ENCODE measurements at places on chromosomes 7 and 10.

- DNase-seq, result no peak
These were observed 28.9 kb upstream of the PRKAG2 start for GRCh38 chr7:151905766-151906165.

- no peak for DNase-seq
These were observed 29.6 kb downstream of the C10orf71 start for GRCh38 chr10:49328401-49329145.

DNA sequence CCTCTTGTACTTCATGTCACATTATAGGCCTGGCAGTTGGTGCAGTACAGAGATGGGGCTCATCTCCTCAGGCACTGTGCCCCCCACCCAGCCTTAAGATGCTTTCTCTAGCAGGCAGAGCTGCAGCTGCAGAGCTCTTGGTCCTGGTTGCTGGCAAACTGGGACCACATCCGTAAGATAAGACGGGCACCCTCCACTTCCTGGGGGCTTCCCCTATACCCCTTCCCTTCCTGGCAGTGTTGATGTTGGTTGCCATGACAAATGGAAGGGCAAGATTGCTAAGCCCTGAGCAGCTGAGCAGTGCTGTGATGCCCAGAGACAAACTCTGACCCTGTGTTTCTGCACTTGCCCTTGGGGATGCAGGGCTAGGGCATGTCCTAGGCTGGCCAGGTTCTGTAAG is 103.4 kb upstream of the ANLN start:
- peak; percentile 32 for DNase-seq

DNA sequence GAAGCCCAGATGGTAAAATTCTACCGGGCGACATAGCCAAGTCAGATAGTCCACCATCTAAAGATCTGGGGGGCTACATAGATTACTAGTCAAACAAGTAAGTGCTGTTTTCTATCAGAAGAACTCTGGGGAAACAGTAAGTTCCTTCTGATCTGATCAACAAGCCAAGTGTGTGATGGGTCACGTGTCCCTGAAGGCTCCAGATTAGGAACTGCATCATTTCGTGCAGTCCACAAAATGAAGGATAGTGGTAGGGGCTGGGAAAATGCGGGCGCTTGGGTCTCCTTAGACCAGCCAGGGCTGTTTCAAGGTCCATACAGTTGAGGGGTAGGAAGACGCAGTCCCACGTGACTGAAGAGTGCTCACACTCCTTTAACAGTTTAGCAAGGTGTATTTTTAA is 1.8 kb upstream of the CHN2 start:
- DNase-seq, result no peak

DNA sequence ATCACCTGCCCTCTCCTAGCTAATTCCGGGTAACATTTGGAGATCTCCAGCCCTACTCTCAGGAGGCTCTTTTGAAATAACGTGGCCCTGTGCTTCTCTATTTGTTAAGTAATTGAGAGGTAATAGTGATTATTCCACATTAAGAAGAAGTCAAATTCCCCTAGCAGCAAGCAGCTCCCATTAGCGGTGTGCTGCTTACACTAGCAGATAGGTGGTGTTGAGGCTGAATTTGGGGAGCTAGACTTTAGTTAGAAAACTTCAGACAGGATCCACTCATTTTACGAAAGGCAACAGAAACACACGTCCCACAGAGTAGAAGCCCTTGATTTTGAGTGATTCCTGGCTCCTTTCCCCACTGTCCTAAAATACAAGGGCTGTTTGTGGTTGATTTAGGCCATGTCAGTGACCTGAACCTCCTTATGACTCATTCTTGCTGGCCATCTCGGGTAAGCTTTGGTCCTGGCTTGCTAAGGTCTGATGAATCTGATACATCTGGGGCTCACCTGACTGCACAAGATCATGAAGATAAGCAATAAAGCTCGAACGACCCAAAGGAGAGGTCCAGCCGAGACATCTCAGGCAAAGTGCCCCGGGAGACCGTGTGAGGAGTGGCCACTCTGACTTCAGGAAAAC is 77.2 kb downstream of the FAM204A start:
- no peak for DNase-seq

DNA sequence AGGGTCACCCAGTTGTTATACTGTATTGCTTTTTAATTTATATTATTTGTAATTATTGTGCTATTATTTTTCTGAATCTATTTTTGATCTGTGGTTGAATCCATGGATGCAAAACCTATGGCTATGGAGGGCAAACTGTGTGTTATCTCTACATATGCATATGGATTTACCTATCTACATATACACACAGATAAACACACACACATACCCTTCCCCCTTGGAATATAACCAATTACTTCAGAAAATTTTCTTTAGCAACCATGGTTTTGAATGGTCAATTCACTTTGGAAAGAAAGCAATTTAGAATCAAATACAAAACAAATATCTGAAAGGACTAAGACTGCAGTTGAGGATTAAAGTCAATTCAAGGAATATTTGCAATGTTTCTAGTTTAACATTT is 39.1 kb downstream of the MTPN start:
- DNase-seq, result no peak

DNA sequence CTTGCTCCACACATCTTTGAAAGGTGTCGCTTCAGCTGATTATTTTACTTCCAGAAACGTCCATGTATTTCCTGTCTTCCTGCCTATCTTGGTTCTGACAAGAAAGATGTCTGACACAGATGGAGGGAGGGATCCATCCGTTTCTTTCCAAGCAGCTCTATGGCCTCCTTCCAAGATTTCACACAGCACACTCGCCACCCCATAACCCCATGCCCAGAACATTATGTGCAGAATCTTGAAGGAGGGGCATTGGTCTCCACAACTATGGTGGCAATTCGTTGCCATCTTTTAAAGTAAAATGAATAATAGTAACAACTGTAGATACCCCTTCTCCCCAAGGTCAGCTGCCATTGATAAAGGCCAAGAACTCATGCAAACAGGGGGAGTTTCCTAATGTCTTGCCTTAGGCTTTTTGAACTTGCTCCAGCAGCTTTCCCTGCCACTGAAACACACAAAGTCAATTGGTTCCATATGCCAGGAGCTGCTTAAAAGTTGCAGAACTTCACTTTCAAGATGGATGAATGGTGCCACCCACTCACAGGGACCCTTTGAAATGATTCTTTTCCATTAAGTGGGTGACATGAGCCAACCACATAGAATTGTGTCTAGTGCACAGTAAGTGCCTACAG is 60.0 kb downstream of the VSTM4 start:
- no peak for DNase-seq

- no peak for DNase-seq
These were observed 68.9 kb upstream of the AQP1 start for GRCh38 chr7:30842542-30843451.

GRCh38 chr10:118853916-118854315 is 99.1 kb upstream of the CACUL1 start:
- no peak for DNase-seq

- no peak for DNase-seq
These were observed 16.7 kb upstream of the ABCC2 start for GRCh38 chr10:99765672-99766301.

DNA sequence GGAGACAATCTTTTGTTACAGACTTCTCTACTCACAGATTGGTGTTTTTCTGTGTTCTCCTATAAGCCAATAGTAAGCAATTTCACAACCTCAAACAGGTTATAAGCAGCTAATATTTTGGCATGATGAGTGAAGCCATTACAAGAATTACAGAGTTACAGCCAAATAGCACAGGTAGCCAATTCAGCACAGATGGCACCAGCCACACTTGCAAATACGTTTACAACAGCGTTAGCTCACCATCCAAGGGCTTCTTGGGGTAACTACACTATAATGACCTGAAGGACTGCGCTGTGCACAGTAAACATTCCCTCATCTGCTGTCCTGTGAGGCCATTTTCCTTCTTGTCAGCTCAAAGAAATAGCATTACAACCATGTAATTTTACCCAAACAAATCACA is 428.6 kb downstream of the TCERG1L start:
- DNase-seq, result no peak

DNA sequence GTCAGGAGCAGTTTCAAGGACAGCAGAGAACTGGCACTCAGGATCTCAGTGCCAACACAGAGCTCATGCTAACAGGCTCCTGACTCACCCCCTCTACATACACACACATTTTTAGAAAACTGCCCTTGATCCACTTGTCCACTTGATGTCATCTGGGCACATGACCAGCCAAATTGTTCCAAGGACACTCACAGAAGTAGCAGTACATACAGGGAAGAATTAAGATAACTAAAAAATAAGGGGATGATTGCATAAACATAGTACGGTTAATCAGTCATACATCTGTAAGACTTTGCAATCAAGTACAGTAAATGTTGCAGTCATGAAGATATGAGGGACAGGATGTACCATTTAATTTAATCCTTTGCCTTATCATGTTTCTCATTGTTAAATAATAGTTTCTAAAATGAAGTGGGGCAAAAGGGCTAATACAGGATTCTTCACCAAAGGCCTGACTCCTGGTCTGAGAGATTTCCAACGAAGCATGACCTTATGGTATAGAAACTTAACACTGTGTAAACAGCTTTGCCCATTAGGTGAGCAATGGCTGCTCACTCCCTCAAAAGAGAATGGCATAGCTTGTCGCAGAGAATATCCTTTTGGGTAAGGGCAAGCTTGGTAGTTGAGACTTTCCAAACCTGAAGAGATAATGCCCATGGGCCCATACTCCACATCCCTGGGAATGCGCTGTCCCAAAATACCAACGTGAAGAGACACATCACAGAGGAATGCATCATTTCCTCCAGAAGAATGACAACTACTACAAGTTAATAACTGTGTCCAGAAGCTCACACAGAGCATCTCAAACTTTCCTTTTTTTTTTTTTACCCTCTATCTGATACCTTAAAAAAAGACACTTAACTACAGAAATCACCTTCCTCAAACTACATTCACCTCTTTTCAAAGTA is 94.1 kb downstream of the ARMH3 start:
- no peak for DNase-seq

DNA sequence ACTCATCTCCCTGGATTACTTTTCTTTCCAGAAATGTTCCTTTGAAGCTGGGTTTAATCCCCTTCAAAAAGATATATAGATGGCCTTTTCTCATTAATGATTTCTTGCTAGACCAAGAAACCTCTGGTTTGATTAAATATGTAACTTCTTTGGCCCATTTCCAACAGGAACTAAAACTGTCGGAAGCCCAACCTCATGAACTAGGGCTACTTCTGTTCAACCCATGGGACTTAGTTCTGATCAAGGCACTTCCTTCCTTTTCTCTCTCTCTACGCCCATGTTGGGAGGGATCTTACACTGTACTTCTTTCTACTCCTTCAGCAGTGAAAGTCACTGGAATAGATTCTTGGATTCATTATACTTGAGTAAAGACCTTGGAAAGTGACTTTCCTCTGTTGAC is 83.6 kb downstream of the TMEM106B start:
- no peak for DNase-seq

DNA sequence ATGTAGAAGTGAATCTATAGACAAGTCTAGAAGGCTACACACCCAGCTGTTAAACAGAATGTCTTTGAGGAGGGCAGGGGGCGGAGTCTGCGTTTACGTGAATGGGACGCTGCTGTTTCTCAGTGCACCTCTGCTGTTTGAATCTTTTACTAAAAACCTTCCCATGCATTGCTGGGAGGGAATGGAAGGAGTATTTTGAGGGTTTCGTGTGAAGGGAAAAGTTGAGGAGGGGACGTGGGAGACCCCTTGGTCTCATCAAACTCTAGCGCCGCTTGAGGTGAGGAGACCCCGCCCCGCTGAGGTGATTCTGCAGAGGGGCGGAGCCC is 492 bp upstream of the VCL start:
- DNase-seq, result peak; percentile 40

DNA sequence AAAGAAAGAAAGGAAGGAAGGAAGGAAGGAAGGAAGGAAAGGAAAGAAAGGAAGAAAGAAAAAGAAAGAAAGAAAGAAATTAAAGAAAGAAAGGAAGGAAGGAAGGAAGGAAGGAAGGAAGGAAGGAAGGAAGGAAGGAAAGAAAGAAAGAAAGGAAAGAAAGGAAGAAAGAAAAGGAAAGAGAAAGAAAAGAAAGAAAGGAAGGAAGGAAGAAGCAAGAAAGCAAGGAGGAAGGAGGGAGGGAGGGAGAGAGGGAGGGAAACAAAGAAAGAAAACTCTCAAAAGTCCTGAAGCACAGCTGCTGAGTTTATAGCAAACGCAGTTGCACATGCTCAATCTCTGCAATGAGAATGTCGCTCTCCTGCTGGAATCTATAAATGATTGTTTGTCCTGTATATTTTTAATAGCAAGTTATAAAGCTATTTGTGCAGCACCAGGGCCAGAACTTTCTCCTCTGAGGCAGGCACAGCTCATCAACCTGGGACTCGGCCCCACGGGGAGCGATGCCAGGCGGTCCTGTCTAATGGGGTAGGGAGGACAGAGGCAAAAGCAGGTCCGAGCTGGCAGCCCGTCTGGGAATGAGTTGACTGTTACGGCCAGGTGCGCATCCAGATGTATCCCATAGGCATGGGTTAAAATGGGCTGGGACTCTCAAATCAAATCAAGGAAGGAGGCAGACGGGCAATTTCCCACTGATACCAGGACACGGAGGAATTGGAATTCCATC is 118.0 kb upstream of the PFKP start:
- DNase-seq, result no peak

DNA sequence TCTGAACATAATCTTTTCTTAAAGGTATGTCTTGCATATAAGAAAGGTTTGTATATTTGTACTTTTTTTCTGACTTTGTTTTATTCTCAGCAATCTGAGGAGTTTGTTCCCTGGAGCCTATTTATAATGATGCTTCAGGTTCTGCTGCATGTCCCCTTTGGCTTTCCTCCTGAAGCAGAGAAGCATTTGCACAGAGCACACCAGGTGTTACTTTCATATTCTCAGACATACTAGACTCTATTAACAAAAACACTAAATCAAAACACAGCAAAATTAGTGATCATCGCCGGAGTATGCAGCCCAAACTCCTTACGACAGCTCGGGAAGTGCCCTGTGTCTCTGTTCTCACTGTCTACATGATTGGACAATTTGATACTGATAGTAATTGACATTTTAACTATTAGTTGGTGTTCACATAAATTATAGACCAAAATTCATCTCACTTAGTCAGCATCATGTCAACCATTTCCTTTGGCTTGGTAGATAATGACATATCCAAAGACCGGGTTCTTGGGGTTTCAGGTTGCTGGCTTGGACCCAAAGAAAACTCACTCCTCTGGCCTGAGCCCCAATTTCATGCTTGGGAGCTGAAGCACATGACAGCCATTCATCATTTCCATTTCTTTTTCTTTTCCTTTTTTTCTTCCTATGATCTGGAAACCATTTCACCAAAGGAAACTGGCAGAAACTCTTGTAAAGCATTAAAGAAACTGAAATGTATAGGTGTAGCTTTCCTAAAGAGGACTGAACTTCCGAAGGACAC is 400.1 kb upstream of the NRP1 start:
- no peak for DNase-seq

DNA sequence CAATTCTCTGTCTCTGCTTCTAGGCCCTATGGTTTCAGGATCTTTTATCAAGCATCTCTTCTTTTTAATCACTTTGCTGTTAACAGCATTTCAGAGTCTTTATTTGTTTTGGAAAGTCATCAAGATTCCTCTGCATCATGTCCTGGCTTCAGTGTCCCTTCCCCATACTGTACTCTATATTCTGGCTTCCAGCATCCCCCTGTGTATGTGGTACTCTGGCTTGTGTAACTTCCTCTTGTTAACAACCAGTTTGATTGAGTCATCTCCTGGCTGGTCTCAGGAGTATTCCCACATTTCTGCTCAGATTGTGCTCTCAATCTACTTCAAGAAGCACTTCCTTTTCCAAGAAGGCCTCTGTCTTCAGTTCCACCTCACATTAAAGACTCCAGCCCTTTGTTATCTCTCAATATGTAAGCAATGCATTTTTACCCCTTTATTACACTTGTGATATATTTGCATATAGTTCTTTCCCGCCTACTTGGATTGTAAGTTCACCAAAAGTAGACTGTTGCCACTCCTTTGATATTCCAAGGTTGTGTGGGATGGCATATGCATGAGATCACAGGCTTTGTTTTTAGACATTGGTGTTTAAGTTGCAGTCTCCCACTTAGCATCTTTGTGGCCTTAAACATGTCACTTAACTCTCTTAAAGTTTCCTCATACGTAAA is 15.1 kb upstream of the ATE1 start:
- DNase-seq, result no peak
